ENCODE measurements at places on chromosomes 5 and 9. TPM values are rescaled to one million over a fixed set of nuclear protein-coding genes. Genes with fewer than 3 reads are reported as not detected.
A peak's percentile ranks its signal among the peaks of the same experiment; 100 is the strongest.

FBN2 gene
- 0.26 TPM for polyA plus RNA-seq

SLC45A2 gene
- polyA plus RNA-seq: 0.07 TPM

TAF11L10 gene
- polyA plus RNA-seq: not detected

BARX1 gene
- polyA plus RNA-seq: not detected

APBA1 gene
- polyA plus RNA-seq: 0.41 TPM

TMEM141 gene
- polyA plus RNA-seq: 92.6 TPM

FGF18 gene
- polyA plus RNA-seq: 0.32 TPM

TMOD1 gene
- 3.1 TPM for polyA plus RNA-seq

INSYN2B gene
- 0.18 TPM for polyA plus RNA-seq

HTR1A gene
- polyA plus RNA-seq: not detected

NR6A1 gene
- 0.14 TPM for polyA plus RNA-seq

- H3K4me3 ChIP-seq: no peak overlapping the region
- H3K4me1 ChIP-seq: peaks cover 31% of the 10 kb centered on the region
- no peak for DNase-seq
- no peak overlapping the region for H3K27ac ChIP-seq
These were observed 1.3 kb upstream of the ZBTB34 start for GRCh38 chr9:126859111-126859510.

- no peaks in the 10 kb centered on the region for H3K4me1 ChIP-seq
- no peak overlapping the region for H3K4me3 ChIP-seq
- no peak overlapping the region for H3K27ac ChIP-seq
- no peaks in the 10 kb centered on the region for H3K27me3 ChIP-seq
- H3K36me3 ChIP-seq: no peaks in the 10 kb centered on the region
- DNase-seq: no peak
These were observed 52.9 kb upstream of the JMY start for GRCh38 chr5:79183011-79183410.

DNA sequence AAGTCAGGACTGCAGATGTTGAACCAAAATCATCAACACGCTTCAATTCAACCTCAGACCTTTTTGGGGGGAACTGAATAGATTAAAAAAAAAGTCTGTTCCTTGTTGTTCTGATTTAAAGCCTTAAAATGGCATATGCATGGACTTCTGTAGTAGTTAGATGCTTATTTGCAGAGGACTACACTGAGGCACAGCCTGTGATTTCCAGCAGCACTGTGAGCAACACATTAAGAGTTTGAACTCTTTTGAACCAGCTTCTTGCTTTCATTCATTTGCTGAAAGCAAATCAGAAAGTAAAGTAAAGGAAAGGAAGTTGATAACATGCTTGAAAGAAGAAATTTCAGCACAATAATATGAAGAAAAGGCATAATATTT, 60.7 kb upstream of the DMAC1 start:
- no peak overlapping the region for H3K27ac ChIP-seq
- H3K4me1 ChIP-seq: no peaks in the 10 kb centered on the region
- H3K36me3 ChIP-seq: no peaks in the 10 kb centered on the region
- no peak overlapping the region for H3K4me3 ChIP-seq

DNA sequence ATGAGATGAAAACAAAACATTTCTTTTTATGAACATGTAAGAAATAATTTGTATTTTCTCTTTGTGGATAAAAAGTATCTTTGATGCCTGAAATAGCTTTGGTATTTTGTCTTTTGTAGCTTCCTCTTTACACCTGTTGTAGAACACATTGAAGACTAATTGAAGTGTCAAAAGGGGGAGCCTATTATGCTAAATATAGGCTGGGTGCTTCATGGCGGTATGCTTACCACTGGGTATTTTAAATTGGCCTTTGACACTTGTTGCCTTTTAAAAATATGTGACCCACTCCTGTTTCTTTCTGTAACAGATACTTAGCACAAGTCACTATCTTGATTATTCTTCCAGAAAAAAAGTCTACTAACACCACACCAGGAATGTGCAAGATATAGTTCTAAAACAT, 226.4 kb downstream of the KIAA0825 start:
- H3K27me3 ChIP-seq: no peaks in the 10 kb centered on the region
- no peak overlapping the region for H3K27ac ChIP-seq
- no peak overlapping the region for H3K4me3 ChIP-seq
- H3K4me1 ChIP-seq: no peaks in the 10 kb centered on the region
- H3K36me3 ChIP-seq: no peaks in the 10 kb centered on the region

DNA sequence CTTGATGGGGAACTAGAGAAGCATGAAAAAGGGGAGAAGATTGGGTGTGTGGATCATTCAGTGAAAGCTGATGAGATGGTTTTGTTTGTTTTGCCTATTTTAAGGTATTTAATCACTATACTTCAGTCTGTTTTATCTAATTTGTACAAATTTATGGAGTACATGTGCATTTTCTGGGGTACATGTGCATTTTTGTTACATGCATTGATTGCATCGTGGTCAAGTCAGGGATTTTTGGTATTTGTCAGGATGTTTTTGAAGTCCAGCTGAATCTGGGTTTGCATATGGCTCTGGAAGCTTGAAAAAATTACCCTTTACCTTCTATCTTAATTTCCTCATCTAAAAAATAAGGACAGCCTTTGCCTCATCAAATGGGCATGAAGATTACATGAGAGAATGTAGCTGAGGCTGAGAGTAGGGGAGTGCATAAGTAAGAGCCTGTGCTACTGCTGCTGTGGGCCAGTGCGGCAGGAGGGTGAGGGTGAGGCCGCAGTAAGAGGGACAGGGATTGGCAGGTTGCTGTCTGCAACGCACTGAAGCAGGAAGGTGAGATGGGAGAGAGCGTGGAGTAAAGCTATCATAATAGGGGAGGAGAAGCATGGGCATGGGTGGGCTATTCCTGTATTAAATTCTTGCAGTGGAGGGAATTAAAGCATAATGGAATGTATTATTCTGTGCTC, 139.8 kb downstream of the NPR3 start:
- H3K4me1 ChIP-seq: no peaks in the 10 kb centered on the region
- DNase-seq: no peak
- no peaks in the 10 kb centered on the region for H3K36me3 ChIP-seq
- no peak overlapping the region for H3K4me3 ChIP-seq
- no peak overlapping the region for H3K27ac ChIP-seq

DNA sequence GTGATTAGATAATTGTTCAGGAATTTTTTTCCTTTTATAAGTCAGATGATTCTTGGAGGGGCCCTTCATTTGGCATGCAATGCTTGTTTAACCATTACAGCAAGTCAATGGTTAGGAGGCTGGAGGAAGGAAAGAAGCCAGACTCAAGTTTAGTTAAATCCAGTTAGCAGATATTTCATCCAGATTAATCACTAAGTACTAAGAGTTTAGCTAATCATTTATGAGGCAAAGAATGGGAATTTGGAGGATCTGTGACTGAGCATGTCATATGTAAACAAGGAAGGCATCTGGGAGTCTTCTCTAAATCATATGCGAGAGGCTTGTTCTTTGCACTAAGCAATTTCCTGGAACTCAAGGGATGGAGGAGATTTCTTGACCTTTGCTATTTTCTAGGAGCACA, 145.3 kb upstream of the SGCD start:
- no peak overlapping the region for H3K27ac ChIP-seq
- no peak overlapping the region for H3K4me3 ChIP-seq
- no peak for DNase-seq

DNA sequence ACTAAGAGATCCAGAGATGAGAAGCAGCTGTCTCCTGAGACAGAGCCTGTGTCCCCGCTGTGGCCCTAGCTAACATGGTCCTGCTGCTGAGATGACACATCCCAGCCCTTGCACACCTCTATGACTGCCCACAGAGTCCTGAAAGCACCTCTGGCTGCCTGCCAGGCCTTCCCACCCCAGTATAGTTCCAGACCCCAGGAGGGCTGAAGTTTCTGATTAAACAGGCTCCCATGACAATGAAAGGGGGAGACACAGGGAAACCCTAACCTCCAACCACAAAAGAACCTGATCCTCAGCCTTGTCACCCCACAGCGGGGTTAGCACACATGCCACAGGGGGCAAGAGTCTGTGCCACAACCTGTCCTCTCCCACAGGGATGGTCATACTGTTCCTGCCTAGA, 15.6 kb downstream of the CIZ1 start:
- no peaks in the 10 kb centered on the region for H3K27me3 ChIP-seq
- H3K27ac ChIP-seq: no peak overlapping the region
- H3K4me3 ChIP-seq: no peak overlapping the region
- peaks cover 68% of the 10 kb centered on the region for H3K36me3 ChIP-seq
- DNase-seq: no peak

GRCh38 chr9:130789747-130790672, 45.0 kb upstream of the ABL1 start:
- no peaks in the 10 kb centered on the region for H3K27me3 ChIP-seq
- no peak for DNase-seq
- H3K4me3 ChIP-seq: no peak overlapping the region
- peaks cover 4% of the 10 kb centered on the region for H3K4me1 ChIP-seq
- no peak overlapping the region for H3K27ac ChIP-seq

- no peak overlapping the region for H3K27ac ChIP-seq
- H3K4me3 ChIP-seq: no peak overlapping the region
- H3K4me1 ChIP-seq: no peaks in the 10 kb centered on the region
- H3K36me3 ChIP-seq: no peaks in the 10 kb centered on the region
- no peaks in the 10 kb centered on the region for H3K27me3 ChIP-seq
These were observed 9.1 kb upstream of the ZBTB34 start for GRCh38 chr9:126851286-126851880.

GRCh38 chr9:93447655-93448054, 3.8 kb upstream of the FAM120A start:
- no peak overlapping the region for H3K27ac ChIP-seq
- no peak overlapping the region for H3K4me3 ChIP-seq
- H3K4me1 ChIP-seq: peaks cover 14% of the 10 kb centered on the region
- H3K27me3 ChIP-seq: no peaks in the 10 kb centered on the region
- no peak for DNase-seq

- H3K4me3 ChIP-seq: no peak overlapping the region
- H3K27me3 ChIP-seq: no peaks in the 10 kb centered on the region
- no peak overlapping the region for H3K27ac ChIP-seq
- H3K4me1 ChIP-seq: peaks cover 20% of the 10 kb centered on the region
- peaks cover 7% of the 10 kb centered on the region for H3K36me3 ChIP-seq
- DNase-seq: no peak
These were observed 1.1 kb upstream of the ARHGEF39 start for GRCh38 chr9:35666045-35666444.

- no peak overlapping the region for H3K27ac ChIP-seq
- H3K4me1 ChIP-seq: no peaks in the 10 kb centered on the region
- H3K36me3 ChIP-seq: no peaks in the 10 kb centered on the region
- DNase-seq: no peak
These were observed 295.7 kb downstream of the EDIL3 start for GRCh38 chr5:84088996-84089395.

DNA sequence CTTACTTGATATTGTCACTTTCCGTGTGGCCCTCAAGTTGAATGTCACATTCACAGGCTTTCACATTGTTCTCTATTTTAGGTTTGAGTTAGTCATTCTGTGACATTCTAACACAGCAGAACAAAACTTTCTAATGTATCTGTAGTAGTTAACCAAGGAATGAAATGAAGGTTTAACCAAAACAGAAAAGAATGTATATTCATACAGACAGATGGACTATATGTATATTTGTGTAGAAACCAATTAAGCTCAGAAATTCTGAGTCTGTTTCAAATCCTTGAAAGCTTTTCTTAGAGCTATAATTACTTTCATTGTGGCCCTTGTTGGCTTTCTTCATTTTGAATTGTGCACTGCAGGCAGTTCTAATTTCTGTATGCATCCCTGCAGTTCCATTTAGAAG, 654.7 kb downstream of the LRRC70 start:
- H3K27me3 ChIP-seq: no peaks in the 10 kb centered on the region
- no peaks in the 10 kb centered on the region for H3K4me1 ChIP-seq
- DNase-seq: no peak
- no peak overlapping the region for H3K27ac ChIP-seq
- no peaks in the 10 kb centered on the region for H3K36me3 ChIP-seq
- no peak overlapping the region for H3K4me3 ChIP-seq

DNA sequence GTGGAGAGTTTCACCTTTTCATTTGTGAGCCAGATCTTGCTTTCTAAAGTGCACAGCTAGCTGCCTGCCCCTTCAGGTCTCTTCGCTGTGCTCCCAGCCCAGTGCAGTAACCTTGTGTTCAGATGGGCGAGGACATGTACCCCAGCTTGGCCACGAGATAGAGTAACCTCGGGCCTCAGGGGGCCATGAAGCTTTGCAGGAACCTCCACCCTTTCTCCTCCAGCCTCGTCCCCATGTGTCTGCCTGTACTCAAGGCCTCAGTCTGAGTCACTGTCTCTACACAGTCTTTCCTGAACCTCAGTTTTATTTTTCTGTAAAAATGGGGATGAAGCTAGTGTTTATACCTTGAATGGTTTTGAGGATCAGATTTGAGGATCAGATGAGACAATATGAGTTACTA, 37.9 kb downstream of the ERGIC1 start:
- H3K4me3 ChIP-seq: no peak overlapping the region
- H3K36me3 ChIP-seq: no peaks in the 10 kb centered on the region
- H3K27me3 ChIP-seq: no peaks in the 10 kb centered on the region
- peak; percentile 77 for DNase-seq

- no peak overlapping the region for H3K4me3 ChIP-seq
- no peaks in the 10 kb centered on the region for H3K36me3 ChIP-seq
- no peaks in the 10 kb centered on the region for H3K4me1 ChIP-seq
- no peak overlapping the region for H3K27ac ChIP-seq
These were observed 15.3 kb upstream of the MED10 start for GRCh38 chr5:6393596-6394194.

GRCh38 chr9:128555180-128555721, 2.9 kb downstream of the SPTAN1 start:
- H3K4me3 ChIP-seq: no peak overlapping the region
- no peaks in the 10 kb centered on the region for H3K27me3 ChIP-seq
- H3K4me1 ChIP-seq: peaks cover 77% of the 10 kb centered on the region
- no peak for DNase-seq

GRCh38 chr5:78765116-78765515, 116.5 kb upstream of the LHFPL2 start:
- H3K27ac ChIP-seq: no peak overlapping the region
- no peak overlapping the region for H3K4me3 ChIP-seq
- no peaks in the 10 kb centered on the region for H3K27me3 ChIP-seq

DNA sequence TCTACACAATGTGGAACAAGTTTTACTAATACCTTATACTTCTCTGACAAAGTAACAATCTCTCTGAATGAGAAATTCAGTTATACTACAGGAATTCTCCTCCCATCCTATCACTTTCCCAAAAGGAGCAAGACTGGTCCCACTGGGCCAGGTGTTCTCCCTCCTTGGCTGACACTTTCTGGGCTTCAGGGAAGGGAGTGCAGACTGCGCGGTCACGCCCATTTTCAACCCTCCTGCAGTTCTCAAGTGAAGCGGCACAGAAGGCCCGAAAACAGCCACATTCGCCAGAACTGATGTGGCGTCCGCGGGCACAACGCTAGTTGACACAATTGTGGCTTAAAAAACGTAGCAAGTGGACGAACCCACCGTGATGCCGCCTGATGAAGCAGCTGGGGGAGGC, 603 bp downstream of the SAXO1 start:
- peaks cover 9% of the 10 kb centered on the region for H3K4me1 ChIP-seq
- peaks cover 18% of the 10 kb centered on the region for H3K27me3 ChIP-seq
- no peak overlapping the region for H3K27ac ChIP-seq
- H3K36me3 ChIP-seq: no peaks in the 10 kb centered on the region
- H3K4me3 ChIP-seq: no peak overlapping the region

DNA sequence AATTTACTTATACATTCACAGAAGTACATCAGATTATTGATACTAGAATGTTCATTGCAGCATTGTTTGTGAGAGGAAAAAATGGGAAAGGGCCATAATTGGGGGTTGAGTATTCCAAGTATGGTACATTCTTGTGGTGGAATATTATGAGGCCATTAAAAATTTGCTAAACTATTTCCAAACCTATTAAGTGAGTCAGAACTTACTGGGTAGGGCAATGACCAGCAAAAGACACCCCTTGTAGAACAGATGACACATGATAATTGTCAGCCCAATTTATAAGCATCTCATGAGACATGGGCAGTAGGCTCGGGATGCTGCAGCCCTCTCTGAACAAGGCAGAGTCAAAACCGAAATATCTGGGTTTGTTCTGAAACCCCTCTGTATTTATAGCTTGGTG, 192.6 kb upstream of the IL12B start:
- H3K4me3 ChIP-seq: no peak overlapping the region
- no peaks in the 10 kb centered on the region for H3K27me3 ChIP-seq
- H3K27ac ChIP-seq: no peak overlapping the region
- DNase-seq: no peak
- no peaks in the 10 kb centered on the region for H3K36me3 ChIP-seq
